ENCODE measurements at places on chromosomes 13 and 19.

DNA sequence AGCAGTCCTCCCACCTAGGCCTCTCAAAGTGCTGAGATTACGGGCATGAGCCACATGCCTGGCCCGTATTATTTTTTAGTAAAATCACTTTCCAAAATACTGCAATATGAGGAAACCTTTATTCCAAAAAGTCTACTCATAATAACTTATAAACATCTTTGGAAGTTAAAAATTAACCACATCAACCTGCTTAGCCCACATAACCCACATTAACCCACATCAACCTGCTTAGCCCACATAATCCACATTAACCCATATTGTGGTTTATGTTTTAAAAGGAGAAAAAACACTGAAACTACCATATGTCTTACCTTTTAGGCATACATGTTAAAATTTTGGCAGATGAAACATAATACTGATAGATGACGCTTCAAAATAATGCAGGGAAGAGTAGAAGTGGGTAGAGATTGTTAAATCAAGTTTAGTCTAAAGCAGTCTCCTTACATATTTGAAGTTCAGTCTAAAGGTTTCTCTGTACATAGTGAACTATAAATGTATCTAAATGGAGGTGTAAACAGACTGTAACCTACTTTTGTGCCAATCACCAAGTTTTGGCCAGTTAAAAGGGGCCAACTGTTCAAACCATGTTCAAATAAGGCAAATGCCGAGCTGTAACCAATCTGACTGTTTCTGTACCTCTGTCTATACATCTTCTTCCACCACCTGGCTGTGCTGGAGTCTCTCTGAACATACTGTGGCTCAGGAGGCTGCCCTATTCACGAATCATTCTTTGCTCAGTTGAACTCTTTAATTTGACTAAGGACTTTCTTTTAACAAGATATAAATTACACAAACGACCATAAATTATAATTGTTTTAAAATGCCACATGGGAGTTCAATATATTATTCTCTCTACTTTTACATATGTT, 14.5 kb downstream of the KPNA3 start:
- DNase-seq, result no peak

DNA sequence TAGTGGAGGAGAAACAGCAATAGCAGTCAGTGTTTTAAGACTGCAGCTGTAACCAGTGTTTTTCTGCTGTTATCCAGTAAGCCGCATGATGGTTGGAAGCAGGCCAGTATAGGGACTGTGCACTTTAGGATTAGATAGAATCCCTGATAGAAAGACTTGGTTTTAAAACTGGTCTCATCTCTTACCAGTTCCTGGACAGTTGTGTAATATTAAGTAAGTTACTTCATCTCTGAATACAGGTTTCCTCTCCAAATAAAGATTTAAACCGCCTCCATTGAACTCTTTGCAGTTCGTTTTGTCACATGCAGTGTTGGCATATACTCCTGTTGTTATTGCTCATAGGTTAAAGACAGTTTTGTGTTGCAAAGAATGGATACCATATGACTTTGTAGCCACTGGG, 25.6 kb downstream of the URI1 start:
- DNase-seq, result no peak

GRCh38 chr13:38686577-38687245, at the start of gene FREM2:
Gene FREM2 (plus strand): TSS chr13:38687077. CDS start chr13:38687345, 268 bp downstream.
- no peak for DNase-seq

GRCh38 chr13:46181377-46181839, 569 bp downstream of the LCP1 start:
- no peak for DNase-seq

DNA sequence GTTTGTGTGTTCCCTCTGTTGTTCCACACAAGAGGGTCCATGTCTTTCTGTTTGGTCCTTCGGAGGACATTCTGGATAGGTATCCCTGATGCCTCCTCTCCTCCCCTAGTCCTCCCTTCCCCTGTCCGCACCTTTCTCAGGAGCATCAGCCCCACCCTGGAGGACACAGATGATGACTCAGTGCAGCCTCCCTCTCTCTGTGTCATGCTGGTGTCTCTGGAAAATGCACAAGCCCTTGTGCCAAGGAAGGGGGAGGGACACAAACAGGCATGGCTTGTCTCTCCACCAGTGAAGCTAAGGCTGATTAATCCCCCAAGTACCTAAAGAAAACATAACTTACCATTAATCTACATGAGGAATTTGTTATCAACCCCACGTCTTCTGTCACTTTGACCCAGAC, 16.2 kb upstream of the TNFRSF19 start:
- DNase-seq, result no peak

DNA sequence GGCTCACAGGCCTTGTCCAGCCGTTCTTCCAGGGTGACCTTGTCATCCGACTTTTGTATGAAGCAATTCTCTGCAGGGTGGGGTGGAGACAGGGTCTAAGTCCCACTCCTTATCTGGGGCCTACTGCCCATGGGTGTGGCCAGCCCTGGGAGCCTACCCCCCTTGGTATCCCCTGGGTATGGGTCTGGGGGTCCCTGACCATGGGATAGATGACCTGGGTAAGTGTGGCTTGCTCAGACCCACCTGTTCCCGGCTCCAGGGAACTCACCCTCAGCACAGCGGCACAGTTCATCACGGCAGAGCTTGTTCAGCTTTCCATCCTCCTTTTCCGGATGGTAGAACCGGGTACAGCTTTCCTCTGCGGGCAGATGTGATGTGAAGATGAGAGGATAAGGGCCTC, 9.2 kb upstream of the TNFSF14 start:
- no peak for DNase-seq

DNA sequence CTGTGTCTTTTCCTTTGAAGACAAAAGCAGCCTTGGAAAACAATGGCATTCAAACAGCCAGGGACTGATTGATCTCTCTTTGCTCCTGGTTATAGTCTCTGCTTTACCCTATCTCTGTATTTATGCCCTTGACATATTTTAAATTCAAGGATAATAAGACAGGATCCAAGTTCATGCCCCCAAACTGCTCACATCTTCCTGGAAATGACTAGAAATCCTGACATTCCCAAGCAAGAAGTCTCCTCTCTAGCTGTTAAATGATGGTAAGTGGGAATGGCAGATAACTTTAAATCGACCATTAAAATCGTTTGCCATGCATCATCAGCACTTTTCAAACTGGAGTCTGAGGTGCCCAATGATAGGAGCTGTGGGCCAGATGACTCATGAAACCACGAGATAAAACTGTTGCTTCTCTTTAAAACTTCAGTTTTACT, 435.6 kb downstream of the FOXO1 start:
- no peak for DNase-seq
